Lower lobe of right lung (tissue), 2 donors: ENCODE measurements at places on chromosomes 6 and 20. TPM values are rescaled to one million over a fixed set of nuclear protein-coding genes. Genes with fewer than 3 reads are reported as not detected.

Gene KHDC1
- total RNA-seq: 1.7 TPM

DNA sequence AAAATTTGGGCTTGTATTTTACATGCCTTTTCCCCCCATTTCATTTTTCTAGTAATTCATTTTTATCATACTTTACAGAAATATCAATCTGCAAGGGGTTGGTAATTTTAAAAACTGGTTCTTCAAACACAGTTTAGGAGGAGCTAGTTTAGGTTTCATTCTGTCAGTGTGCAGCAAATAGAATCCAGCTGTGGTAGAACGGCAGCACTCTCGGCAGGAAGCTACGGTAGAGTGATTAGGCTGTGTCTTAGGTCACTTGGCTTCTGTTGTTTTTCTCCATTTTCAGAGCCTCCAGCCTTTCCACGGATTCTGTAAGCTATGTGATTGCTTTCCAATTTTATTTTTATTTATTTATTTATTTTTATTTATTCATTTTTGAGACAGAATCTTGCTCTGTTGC lies 32.7 kb downstream of the TLDC2 start:
- no peaks in the 10 kb centered on the region for H3K27me3 ChIP-seq
- no peaks in the 10 kb centered on the region for H3K4me1 ChIP-seq

GRCh38 chr6:128307671-128308070 lies 212.7 kb downstream of the PTPRK start:
- no peak overlapping the region for H3K4me3 ChIP-seq
- no peak overlapping the region for H3K27ac ChIP-seq
- H3K4me1 ChIP-seq: no peaks in the 10 kb centered on the region
- no peaks in the 10 kb centered on the region for H3K27me3 ChIP-seq
- no peak for DNase-seq
- no peaks in the 10 kb centered on the region for H3K36me3 ChIP-seq

DNA sequence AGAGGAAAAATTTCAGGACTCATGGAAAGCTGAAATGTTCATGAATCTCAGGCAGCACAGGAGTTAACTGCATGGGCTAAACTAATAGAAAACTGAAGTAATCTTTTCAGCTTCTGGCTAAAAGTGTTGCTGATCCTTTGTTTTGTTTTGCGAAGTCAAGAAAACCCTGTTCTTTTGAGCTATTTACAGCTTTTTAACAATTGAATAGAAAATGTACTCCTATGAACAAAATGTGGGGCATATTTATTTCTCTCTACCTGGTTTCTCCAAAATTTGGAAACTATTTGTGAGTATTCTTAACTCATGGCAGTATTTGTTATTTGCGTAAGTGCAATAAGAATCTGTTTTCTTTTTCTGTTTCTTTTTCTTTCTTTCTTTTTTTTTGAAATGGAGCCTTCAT lies 818.8 kb upstream of the CITED2 start:
- no peaks in the 10 kb centered on the region for H3K36me3 ChIP-seq
- no peak for DNase-seq
- H3K27me3 ChIP-seq: no peaks in the 10 kb centered on the region
- H3K4me3 ChIP-seq: no peak overlapping the region
- H3K4me1 ChIP-seq: no peaks in the 10 kb centered on the region

GRCh38 chr6:28907394-28907793 lies 16.4 kb downstream of the TRIM27 start:
- peaks cover 100% of the 10 kb centered on the region for H3K36me3 ChIP-seq
- no peak overlapping the region for H3K4me3 ChIP-seq
- no peak for DNase-seq
